Daoy (cell line): ENCODE measurements at places on chromosomes 11 and 22.

- no peak for DNase-seq
These were observed 8.4 kb downstream of the MSANTD2 start for GRCh38 chr11:124791626-124792341.

DNA sequence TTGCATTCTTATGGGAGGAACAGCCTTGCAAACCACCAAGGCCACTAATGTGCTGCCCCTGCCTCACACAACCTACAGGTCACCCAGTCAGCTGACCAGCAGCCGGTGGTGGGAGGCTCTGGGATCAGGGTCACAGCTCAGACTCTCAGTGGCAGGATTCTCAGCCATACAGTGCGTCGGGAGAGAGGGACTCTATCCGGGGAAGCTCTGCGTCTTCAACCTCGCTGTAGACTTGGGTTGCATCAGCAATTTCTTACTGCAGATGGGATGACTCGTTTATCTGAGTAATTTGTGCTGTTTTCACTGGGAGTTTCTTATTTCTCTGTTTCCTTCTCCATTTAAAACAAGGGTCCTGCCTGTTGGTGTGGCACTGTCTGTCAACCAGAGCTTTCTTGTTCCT, 257.7 kb downstream of the TBC1D22A start:
- no peak for DNase-seq

- DNase-seq, result no peak
These were observed 5.6 kb downstream of the GATD1 start for GRCh38 chr11:771617-772204.

GRCh38 chr11:102751673-102752072, 26.9 kb upstream of the MMP8 start:
- DNase-seq, result no peak

DNA sequence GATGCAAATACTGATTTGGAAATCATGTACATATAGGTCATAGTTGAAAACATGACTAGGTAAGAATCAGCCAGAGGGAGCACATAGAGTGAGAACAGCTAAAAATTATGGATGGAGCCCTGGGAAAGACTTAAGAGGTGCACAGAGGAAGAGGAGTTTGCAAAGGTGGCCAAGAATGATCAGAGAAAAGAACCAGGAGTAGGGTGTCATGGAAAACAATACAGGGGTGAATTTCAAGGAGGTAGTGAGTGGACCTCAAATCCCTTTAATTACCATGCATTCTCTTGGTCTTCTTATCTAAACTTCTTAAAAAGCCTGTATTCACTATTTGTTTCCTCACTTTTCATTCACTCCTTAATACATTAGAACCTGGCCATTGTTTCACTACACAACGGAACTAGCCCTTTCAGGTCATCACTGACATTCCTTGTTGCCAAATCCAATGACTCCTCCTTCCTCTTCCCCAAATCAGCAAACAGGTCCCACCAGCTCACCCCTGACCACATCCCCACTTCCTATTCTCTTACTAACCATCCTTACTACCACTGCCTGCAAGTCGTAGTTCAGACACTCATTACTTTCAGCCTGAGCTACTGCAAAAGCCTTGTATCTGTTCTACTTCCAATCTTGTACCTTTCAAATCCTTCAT, 22.6 kb downstream of the BUD13 start:
- DNase-seq, result no peak

GRCh38 chr11:70521475-70522308, 123.4 kb downstream of the CTTN start:
- DNase-seq, result no peak

DNA sequence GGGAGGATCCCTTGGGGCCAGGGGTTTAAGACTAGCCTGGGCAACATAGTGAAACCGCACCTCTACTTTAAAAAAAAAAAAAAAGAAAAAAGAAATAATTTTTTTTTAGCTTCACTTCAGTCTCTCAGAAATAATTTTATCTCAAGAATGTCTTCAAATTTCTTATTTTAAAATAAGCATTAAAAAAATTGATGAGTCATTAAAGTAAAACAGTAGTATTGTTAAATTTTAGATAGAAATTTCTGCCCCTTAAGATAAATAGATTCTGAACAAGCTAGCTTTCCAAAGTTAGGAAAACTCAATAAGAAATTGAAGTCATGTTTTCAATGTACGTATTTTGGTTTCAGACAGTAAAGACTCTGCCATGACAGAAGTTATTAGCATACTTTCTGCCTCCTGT, 7.7 kb upstream of the PACS1 start:
- no peak for DNase-seq

DNA sequence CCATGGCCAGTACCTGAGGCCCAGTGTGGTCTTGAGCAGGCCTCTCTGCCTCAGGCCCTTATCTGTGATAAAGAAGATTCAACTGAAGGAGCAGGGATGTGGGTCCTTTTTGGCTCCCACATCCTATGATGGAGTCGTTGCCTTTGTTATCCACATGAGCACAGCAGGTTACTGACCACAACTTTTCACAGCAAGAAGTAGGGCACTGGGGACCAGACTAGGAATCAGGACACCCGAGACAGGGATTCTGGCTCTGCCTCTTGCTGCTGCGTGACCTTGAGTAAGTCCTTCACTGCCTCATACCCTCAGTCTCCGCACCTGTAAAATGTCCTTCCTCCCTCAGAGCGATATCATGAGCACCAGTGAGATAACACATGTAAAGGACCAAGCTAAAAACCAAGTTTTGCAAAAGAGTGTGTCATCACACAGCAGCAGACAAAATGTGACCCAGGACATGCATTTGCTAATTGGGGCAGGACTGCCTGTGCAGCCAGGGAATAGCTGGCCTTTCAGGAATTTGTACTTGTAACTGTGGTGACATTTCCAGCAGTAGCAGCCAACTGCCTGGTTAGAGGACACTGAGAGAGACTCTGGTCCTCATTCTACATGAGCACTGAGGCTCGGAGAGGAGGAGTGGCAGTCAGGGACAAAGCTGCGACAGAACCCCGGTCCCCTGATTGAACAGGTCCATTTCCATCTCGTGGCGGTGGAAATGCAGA, 13.2 kb upstream of the SMIM35 start:
- no peak for DNase-seq

GRCh38 chr11:13108416-13108815, 99.3 kb downstream of the RASSF10 start:
- DNase-seq, result no peak

- peak; percentile 59 for DNase-seq
These were observed 65.7 kb upstream of the NAV2 start for GRCh38 chr11:19646921-19647320.

DNA sequence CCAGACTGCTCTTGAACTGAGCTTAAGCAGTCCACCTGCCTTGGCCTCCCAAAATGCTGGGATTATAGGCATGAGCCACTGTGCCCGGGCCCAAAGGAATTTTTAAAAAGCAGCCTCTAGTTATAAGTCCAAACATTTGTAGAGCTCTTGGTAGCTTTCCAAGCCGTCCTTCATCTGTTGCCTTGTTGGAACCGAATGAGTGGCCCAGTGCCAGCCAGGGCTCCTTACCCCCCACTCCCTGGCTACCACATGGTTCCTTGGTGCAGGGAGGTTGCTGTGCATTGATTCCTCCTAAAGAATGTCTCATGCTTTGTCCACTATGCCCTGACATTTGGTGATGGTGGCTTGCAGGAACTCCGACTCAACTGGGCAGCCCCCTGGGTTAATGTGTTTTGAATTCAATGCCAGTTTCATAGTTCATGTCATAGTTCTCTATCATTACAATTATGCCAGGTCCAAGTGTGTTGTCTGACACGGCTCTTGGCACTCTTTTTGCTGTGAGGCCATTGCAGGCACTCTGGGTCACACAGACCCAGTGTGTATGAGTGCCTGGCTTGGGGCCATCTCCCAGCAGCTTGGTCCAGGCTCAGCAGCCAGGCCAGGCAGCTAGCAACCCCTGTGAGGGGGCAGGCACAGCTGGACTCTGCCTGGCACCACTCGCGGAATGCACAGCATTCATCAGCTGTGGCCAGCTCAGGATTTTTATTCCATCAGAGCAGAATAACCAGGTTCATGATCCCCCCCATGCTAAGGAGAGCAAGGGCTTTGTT, 13.3 kb upstream of the MICALL1 start:
- no peak for DNase-seq

- no peak for DNase-seq
These were observed 1059.5 kb downstream of the FAM181B start for GRCh38 chr11:81674211-81674610.

- no peak for DNase-seq
These were observed 15.1 kb downstream of the MCAT start for GRCh38 chr22:43128116-43128515.

- no peak for DNase-seq
These were observed 1124.6 kb downstream of the JRKL start for GRCh38 chr11:97514446-97514845.

DNA sequence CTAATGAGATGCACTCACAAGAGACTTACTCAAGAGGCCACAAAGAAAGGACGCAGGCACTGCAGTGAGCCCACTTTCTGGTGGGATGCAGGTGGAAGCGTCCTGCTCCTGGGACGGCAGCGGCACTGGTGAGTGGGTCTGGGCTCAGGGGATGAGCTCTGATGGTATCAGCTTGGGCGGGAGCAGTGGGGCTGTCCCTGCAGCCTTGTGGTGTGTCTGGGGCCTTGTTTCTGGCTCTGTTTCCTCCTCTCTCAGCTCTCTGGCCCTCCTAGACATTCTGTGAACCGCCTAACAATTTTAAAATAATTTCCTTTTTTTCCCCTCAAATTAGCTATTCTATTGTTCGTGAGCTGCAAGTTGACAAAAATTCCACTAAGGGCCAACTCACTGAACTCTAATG, 8.8 kb upstream of the ST14 start:
- DNase-seq, result no peak

DNA sequence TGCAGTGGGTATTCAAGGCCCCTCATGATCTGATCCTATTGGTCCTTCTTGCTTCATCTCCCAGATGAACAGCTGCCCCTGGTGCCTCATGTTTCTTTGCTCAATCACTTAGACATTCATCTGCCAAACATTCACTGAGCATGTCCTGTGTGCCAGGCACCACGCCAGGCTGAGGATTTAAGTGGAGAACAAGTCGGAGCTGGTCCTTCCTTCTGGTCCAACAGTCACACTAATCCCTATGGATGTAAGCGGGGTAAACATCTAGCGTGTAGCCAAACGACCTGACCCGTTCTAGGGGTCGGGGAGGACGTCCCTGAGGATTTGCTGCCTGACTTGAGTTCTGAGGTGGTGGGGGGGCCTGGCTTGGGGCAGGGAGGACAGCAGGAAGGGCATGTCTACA, 21.9 kb downstream of the ZMAT5 start:
- no peak for DNase-seq

- DNase-seq, result no peak
These were observed 804.4 kb downstream of the BRD1 start for GRCh38 chr22:49023161-49023878.

DNA sequence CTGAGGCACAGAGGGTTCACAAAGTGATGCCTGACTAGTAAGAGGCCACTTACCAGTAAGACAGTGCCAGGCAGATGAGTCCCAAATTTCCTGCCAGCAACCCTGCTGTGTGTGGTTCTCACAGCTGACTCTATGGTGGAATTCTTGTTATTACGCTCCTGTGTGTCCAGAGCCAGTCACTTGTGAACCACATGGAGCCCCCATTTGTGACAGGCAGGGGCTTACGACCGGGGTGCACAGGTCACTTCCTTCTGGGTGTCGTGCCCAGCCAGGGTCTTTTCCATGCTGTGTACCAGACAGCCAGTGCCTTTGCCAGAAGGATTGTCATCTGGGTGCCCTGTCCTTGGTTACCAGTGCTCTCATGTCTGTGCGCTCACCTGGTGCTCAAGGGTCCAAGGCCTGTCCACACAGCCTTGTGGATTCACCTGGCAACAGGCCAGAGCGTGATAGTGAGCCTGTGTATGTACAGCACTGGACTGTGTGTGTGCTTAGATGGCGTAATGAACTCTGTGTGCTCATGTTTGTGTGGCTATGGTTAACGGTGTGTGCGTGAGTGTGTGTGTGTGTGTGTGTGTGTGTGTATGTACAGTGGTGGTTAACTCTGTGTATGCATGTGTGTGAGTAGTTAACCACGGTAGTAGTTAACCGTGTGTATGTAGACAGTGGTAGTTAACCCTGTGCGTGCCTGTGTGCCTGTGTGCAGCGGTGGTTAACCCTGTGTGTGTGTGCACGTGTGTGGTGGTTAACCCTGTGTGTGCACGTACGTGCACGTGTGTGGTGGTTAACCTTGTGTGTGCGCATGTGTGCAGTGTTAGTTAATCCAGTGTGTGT, 18.6 kb downstream of the GRAMD4 start:
- no peak for DNase-seq

- DNase-seq, result no peak
These were observed 562 bp downstream of the DGAT2 start for GRCh38 chr11:75768909-75769771.

DNA sequence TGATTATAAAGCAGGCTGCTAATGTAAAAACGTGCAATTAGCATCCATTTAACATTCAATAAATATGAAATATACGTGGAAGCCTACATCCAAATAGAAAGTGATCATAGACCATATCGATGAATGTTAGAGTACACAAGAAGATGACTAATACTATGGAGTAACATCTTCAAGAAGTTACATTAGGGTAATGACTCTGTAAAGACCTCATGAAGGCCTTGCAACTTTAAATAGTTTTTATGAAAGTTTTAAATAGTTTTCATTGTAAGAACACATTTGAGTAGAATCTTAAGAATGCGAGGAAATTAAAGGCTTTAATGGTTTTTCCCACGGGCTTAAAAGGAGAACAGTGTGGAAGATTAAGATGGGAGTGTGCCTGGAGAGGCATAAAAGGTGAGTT, 1.4 kb downstream of the TRIM34 start:
- no peak for DNase-seq

GRCh38 chr11:122046846-122047245, 69.2 kb downstream of the BLID start:
- no peak for DNase-seq

GRCh38 chr11:29280452-29280851, 736.4 kb downstream of the KCNA4 start:
- peak; percentile 58 for DNase-seq

GRCh38 chr11:100756559-100756958, 69.5 kb downstream of the ARHGAP42 start:
- no peak for DNase-seq

- DNase-seq, result no peak
These were observed 64.1 kb downstream of the SLC1A2 start for GRCh38 chr11:35355102-35355749.

GRCh38 chr22:23233752-23234408, 53.6 kb downstream of the BCR start:
- DNase-seq, result peak; percentile 91

GRCh38 chr22:30733181-30733631, 38.5 kb downstream of the OSBP2 start:
- DNase-seq, result peak; percentile 73

GRCh38 chr11:62933750-62934495, 12.8 kb upstream of the CHRM1 start:
- no peak for DNase-seq

DNA sequence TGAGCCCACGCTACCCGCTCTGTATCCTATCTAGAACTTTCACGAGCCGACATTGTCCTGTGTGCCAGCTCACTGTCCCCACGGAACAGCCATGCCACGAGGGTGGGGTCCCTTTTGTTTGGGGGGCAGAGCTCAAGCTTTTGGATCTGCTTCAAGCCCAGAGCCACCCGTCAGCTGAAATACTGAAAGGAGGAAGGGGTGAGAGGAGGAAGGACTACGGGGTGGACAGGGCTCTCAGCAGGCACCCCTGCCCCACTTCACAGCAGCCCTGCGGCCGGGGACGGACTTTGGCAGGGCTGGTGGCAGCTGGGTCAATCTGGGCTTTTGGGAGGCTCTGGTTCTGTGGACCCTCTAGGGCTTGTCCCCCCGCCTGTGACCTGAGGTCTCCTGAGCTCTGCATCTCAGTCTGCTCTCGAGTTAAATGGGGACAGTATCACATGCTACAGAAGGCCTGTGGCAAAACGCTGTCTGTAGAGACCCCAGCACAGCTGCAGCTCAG, 30.0 kb upstream of the MUC5AC start:
- DNase-seq, result no peak

GRCh38 chr22:42834177-42834949, 22.7 kb downstream of the ARFGAP3 start:
- DNase-seq, result no peak
